ENCODE measurements at places on chromosomes 16 and 17. TPM values are rescaled to one million over a fixed set of nuclear protein-coding genes. Genes with fewer than 3 reads are reported as not detected.

The KCNAB3 gene
- total RNA-seq: 13.8 TPM

The TXNDC11 gene
- 40.9 TPM for total RNA-seq

The CCL17 gene
- total RNA-seq: not detected

The AOC3 gene
- 2.8 TPM for total RNA-seq

The ZPBP2 gene
- not detected for total RNA-seq

The MYH1 gene
- total RNA-seq: not detected

The NLRC5 gene
- total RNA-seq: 29.7 TPM

The IL34 gene
- not detected for total RNA-seq

The FNDC8 gene
- not detected for total RNA-seq

The APOH gene
- not detected for total RNA-seq

The MAF gene
- total RNA-seq: not detected

The OSBPL7 gene
- 35.9 TPM for total RNA-seq

The PVALEF gene
- not detected for total RNA-seq

The CWC25 gene
- 13.9 TPM for total RNA-seq

The SNX20 gene
- not detected for total RNA-seq

The CA5A gene
- total RNA-seq: 0.26 TPM

The FZD2 gene
- total RNA-seq: 50.5 TPM

The NGFR gene
- total RNA-seq: not detected

The DNAH9 gene
- total RNA-seq: not detected

The CACNG1 gene
- total RNA-seq: not detected

The PTX4 gene
- total RNA-seq: 0.39 TPM

The ADAD2 gene
- not detected for total RNA-seq

The CDH3 gene
- 70.3 TPM for total RNA-seq

The SLC35G3 gene
- not detected for total RNA-seq

All from PC-9 (cell line).